ENCODE measurements at places on chromosomes 11 and 22. TPM values are rescaled to one million over a fixed set of nuclear protein-coding genes. Genes with fewer than 3 reads are reported as not detected.

GRCh38 chr22:44109416-44109815 lies 71.3 kb upstream of the PARVG start:
- H3K36me3 ChIP-seq: peaks cover 5% of the 10 kb centered on the region
- H3K4me3 ChIP-seq: no peak overlapping the region
- no peaks in the 10 kb centered on the region for H3K27me3 ChIP-seq
- no peak for DNase-seq
- H3K4me1 ChIP-seq: peaks cover 4% of the 10 kb centered on the region

GRCh38 chr22:24156141-24156912 lies 25.0 kb upstream of the SUSD2 start:
- peak overlapping the region; percentile 92 for H3K4me3 ChIP-seq
- H3K36me3 ChIP-seq: peaks cover 4% of the 10 kb centered on the region
- DNase-seq: peak; percentile 93
- peak overlapping the region; percentile 92 for H3K27ac ChIP-seq
- no peaks in the 10 kb centered on the region for H3K27me3 ChIP-seq

DNA sequence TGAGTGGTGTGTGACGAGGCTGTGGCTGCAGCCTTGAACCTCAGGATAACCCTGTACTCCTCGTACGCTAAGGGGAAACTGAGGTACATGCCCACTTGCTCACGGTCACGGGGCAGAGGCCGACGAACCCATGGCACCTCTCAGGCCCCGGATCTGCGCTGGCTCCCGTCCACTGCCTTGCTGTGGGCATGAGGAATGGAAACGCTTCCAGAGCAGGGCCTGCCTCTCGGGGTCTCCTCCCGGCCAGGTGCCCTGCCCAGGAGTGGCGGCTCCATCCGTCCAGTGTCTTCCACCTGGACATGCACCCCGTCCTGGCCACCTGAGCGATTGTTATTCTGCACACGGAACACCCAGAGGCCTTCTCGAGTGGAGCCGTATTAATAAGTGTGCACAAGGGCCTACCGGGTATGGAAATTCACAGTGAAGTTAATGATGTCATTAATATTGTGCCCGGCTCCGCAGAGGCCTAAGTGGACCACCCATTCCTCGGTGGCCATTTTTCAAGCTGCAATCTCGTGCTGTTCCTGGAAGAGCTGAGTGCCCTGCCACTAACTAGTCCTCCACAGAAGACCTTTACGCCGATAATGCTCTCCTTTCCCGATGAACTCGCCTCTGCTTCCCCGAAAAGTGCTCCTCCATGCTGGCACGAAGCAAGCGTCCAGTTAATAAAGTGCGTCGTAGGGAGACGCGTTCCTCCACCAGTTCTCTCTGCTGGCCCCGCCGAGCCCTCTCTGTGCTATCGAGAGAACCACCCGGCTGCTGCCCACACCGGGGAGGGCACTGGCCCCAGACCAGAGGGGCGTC lies 927.9 kb downstream of the BRD1 start:
- H3K27me3 ChIP-seq: no peaks in the 10 kb centered on the region
- no peak overlapping the region for H3K27ac ChIP-seq
- H3K4me1 ChIP-seq: no peaks in the 10 kb centered on the region
- no peaks in the 10 kb centered on the region for H3K36me3 ChIP-seq
- DNase-seq: no peak

- no peak overlapping the region for H3K4me3 ChIP-seq
- no peaks in the 10 kb centered on the region for H3K27me3 ChIP-seq
- H3K4me1 ChIP-seq: peaks cover 11% of the 10 kb centered on the region
- H3K27ac ChIP-seq: no peak overlapping the region
Measured at GRCh38 chr11:117222991-117223740, 8.7 kb downstream of the PCSK7 start.

DNA sequence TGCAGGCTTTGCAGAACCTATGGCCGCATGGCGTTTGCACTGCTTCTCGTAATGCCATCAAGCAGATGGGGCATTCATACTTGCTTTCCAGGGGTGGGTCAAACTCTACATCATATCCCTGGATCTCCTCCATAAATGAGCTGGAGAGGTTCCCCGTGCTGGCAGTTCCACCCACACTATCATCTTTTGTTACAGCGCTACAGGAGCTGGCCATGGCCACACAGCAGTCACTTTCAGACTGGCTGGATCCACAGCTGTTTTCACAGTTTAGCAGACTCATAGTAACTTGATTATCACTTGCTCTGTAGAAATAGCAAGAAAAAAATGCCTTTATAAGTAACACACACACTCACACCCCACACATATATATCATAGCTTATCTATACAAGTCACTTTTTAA lies 8.8 kb downstream of the TRAF6 start:
- peaks cover 29% of the 10 kb centered on the region for H3K4me1 ChIP-seq
- no peak overlapping the region for H3K27ac ChIP-seq
- no peaks in the 10 kb centered on the region for H3K27me3 ChIP-seq
- H3K4me3 ChIP-seq: no peak overlapping the region
- DNase-seq: peak; percentile 32
- H3K36me3 ChIP-seq: peaks cover 33% of the 10 kb centered on the region

PARVA gene
- total RNA-seq: not detected

DNA sequence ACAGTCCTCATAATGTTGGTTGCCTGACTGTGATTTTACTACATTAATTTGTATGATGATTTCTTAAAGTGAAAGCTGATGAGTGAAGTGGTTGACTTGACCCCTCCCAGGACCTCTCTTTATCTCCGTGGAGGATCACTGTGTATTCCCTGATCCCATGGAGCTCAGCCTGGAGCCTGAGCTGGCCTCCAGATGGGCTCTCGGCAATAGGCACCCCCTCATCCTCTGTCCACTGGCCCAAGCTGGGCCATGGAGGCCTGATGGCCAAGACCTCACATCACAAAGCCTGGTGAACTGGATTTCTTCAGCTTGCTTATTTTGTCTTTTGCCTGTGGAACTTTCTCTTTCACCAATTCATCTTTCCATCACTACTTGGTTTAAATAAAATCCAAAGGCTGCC lies 75.2 kb downstream of the WNT11 start:
- peaks cover 4% of the 10 kb centered on the region for H3K36me3 ChIP-seq
- H3K27ac ChIP-seq: no peak overlapping the region
- H3K4me3 ChIP-seq: no peak overlapping the region
- peaks cover 10% of the 10 kb centered on the region for H3K4me1 ChIP-seq
- no peak for DNase-seq

- H3K4me3 ChIP-seq: no peak overlapping the region
- no peaks in the 10 kb centered on the region for H3K27me3 ChIP-seq
- no peak for DNase-seq
- peaks cover 24% of the 10 kb centered on the region for H3K36me3 ChIP-seq
- peaks cover 5% of the 10 kb centered on the region for H3K4me1 ChIP-seq
Measured at GRCh38 chr11:85718991-85719807, 33.2 kb upstream of the CCDC89 start.

- peak overlapping the region; percentile 99 for H3K4me3 ChIP-seq
- peaks cover 4% of the 10 kb centered on the region for H3K27me3 ChIP-seq
- H3K4me1 ChIP-seq: peaks cover 25% of the 10 kb centered on the region
- DNase-seq: no peak
Measured at GRCh38 chr11:66267039-66267378, 1.4 kb upstream of the RAB1B start.

- H3K4me3 ChIP-seq: no peak overlapping the region
- peaks cover 3% of the 10 kb centered on the region for H3K36me3 ChIP-seq
- peaks cover 33% of the 10 kb centered on the region for H3K4me1 ChIP-seq
- peak overlapping the region; percentile 7 for H3K27ac ChIP-seq
- H3K27me3 ChIP-seq: peaks cover 1% of the 10 kb centered on the region
Measured at GRCh38 chr11:9861860-9862725, 198.2 kb downstream of the SWAP70 start.

GRCh38 chr11:35427071-35427470 lies 7.7 kb upstream of the SLC1A2 start:
- no peak overlapping the region for H3K27ac ChIP-seq
- no peak overlapping the region for H3K4me3 ChIP-seq
- peaks cover 56% of the 10 kb centered on the region for H3K27me3 ChIP-seq

GRCh38 chr11:104944076-104944475 lies 24.3 kb downstream of the CASP4 start:
- H3K36me3 ChIP-seq: peaks cover 66% of the 10 kb centered on the region
- H3K27me3 ChIP-seq: peaks cover 2% of the 10 kb centered on the region

DNA sequence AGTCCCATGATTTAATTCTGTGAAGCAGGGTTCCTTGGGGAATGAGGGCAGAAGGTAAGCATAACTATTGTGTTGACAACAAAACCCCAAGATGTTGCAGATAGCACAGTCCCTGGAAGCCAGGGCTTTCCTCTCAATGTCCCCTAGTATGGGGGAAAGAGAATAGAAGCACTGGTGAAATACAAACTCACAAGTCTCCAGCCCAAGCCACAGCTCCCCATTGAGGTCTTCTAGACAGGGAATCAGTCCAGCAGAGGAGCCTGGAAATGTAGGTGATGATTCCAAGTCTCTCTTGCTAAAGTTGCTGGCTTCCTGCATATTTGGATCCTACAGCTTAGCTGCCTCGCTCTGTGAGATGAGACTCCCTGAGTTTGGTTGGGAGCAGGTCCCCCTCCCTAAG lies 31.7 kb upstream of the DRD2 start:
- DNase-seq: no peak
- no peak overlapping the region for H3K27ac ChIP-seq
- H3K27me3 ChIP-seq: peaks cover 19% of the 10 kb centered on the region
- no peaks in the 10 kb centered on the region for H3K36me3 ChIP-seq
- H3K4me1 ChIP-seq: no peaks in the 10 kb centered on the region
- H3K4me3 ChIP-seq: no peak overlapping the region

DNA sequence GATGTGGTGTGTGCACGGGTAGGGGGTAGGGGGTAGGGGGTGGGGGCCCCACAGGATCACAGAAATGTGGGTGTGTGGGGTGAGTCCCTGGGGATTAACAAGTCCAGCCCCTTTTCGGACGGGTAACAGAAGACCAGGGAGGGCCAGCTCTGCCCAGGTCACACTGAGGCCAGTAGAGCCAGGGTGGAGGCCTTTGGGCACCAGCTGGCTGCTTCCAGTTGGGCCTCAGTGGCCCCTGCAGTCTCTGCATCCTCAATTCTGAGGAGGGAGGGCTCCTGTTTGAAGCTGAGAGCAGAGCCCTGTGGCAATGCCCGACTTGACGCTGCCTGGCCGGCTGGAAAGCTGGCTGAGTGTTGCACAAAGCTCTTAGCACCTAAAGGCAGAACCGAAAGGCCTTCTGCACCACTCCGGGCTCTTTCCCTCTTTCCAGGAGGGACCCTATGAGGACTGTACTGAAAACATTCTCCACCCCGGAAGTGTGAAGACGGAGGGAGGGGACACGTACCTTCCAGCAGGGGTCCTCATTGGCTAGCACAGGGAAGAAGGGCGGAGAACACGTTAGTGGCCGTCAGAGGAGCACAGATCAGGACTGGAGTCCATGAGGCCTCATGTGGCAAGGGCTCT lies 120.4 kb downstream of the PHF21B start:
- DNase-seq: no peak
- H3K27ac ChIP-seq: no peak overlapping the region

UBTFL1 gene
- total RNA-seq: not detected

SCT gene
- not detected for total RNA-seq

RASGRP2 gene
- total RNA-seq: 14.5 TPM

OR51Q1 gene
- not detected for total RNA-seq

DNA sequence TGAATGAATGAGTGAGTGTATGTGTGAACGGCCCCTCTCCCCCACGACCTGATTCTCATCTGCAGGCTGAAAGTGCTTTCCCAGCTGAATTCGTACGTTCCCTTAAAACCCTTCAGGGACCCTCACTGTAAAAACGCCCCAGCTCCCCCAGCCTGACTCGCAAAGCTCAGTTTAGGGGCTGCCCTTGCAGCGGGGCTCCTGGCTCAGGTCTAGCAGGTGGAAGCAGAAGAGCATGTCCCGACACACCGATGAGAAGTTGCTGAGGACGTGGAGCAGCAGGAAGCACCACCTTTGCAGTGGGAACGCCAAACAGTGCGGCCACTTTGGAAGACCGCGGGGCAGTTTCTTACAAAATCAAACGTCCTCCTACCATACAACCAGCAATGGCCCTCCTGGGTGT lies 3.6 kb upstream of the MRPL23 start:
- DNase-seq: peak; percentile 53
- peaks cover 5% of the 10 kb centered on the region for H3K4me1 ChIP-seq
- no peak overlapping the region for H3K4me3 ChIP-seq
- no peaks in the 10 kb centered on the region for H3K36me3 ChIP-seq

DNA sequence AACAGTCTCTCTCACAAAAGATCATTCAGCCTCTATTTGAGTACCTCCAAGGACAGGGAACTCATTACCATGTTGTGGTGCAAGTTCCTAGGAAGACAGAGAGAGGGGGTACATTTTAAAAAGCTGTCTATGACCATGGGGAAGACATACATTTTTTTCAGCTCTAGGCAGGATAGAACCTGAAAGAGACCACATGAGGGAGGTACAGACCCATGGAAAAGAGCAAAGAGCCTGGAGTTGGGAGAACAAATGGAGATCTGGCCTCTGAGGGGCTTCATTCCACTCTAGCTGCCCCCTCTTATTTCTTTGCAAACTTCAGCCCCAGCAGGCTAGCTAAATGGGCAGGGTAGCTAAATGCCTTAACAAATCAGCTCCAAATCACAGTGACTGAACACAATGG lies 36.3 kb downstream of the KCNC1 start:
- H3K4me3 ChIP-seq: no peak overlapping the region
- DNase-seq: no peak
- H3K27me3 ChIP-seq: no peaks in the 10 kb centered on the region
- H3K36me3 ChIP-seq: no peaks in the 10 kb centered on the region
- H3K27ac ChIP-seq: no peak overlapping the region

DNA sequence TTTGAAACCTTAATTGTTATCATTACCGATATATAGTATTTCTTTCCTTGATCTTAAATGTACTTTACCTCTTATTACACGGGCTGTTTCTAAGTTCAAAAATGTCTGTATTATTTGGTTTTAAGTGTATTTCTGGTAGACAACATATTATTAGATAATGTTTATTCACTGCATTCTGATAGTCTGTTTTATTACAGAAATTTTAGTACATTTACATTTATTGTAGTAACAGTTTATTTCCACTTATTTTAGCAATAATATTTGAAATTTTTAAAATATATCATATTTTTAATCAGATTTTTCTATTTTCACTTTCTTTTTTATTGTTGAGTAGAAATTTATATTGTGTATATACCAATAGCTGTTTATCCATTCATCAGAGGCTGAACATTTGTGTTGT lies 1195.2 kb downstream of the TBC1D22A start:
- H3K27ac ChIP-seq: no peak overlapping the region
- H3K4me1 ChIP-seq: no peaks in the 10 kb centered on the region
- no peaks in the 10 kb centered on the region for H3K27me3 ChIP-seq
- DNase-seq: no peak
- no peaks in the 10 kb centered on the region for H3K36me3 ChIP-seq

DNA sequence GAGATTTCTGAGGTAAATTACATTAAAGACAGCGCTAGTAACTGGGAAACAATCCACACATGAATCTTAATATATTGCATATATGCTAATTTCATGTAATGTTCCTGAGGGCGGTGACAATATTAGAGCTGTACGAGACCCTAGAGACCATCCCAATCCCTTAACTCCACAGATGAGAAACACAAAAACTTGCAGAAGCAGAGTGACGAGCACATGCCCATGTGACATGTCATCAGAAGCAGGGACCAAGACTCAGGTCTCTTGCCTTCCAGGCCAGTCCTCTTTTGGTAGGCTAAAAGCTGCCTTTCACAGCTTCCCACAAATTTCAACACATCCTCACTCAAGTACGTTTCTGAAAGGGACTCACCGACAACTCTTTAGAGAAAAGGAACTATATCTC lies 11.8 kb downstream of the MAPK1 start:
- H3K27ac ChIP-seq: no peak overlapping the region
- DNase-seq: no peak
- H3K36me3 ChIP-seq: peaks cover 20% of the 10 kb centered on the region

SGSM1 gene
- 0.19 TPM for total RNA-seq

- H3K27me3 ChIP-seq: no peaks in the 10 kb centered on the region
- peaks cover 55% of the 10 kb centered on the region for H3K36me3 ChIP-seq
- no peak for DNase-seq
- H3K27ac ChIP-seq: no peak overlapping the region
- H3K4me3 ChIP-seq: no peak overlapping the region
Measured at GRCh38 chr11:66055021-66055420, 2.9 kb downstream of the SF3B2 start.

All from activated CD4-positive, alpha-beta T cell treated with anti-CD3 and anti-CD28 coated beads, Interleukin-2, amount 10 ng/mL, durations not matched to agents 24 days and 14 days (primary cell).